ENCODE measurements at places on chromosomes 7 and 10. TPM values are rescaled to one million over a fixed set of nuclear protein-coding genes. Genes with fewer than 3 reads are reported as not detected.

DNA sequence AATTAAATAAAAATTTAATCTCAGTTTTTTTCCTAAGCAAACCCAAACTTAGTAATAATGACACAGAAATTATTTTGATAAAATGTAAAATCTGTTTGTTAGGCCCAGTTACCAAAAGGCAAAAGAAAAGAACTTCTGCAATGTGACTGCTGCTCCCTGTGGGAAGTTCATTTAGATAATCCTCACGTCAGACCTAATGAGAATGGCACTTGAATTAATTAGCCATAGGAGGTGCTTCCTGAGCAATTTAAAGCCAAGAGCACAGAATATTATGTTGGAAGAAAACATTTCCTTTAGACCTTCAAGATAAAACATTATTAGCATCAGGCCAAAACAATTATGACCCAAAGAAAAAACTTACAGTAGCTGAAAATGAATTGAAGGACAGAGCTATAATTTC lies 19.4 kb downstream of the SPAM1 start:
- no peaks in the 10 kb centered on the region for H3K36me3 ChIP-seq
- H3K27me3 ChIP-seq = no peaks in the 10 kb centered on the region
- H3K4me3 ChIP-seq = no peak overlapping the region
- H3K27ac ChIP-seq = no peak overlapping the region

DNA sequence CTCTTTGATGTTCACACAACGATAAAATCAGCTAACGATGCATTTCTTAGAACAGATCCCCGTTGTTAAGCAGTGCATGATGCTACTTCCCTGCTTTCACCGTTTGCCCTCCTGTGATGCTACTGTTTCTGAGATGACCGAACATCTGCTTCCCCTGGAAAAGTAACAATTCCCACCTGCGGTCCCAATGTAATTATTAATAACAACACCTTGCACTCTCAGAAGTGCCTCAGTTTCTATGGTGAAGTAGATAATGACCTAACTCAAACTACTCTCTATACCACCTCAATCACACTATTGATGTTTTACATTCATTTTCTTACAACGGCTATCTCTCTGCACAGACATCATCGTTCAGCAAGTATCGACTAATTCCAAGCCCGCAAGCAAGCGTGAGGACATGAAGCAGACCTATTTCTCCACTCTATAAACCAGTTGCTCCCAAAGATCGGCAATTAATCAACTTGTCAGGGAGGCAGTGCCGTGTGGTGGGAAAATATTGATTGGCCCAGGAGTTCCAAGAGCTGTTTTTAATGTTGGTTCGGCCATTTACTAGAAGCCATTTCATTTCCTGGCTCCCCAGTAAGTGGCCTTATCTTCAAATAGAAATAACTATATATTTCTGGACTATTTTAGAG lies 42.7 kb downstream of the FAM107B start:
- H3K36me3 ChIP-seq = no peaks in the 10 kb centered on the region
- DNase-seq = no peak
- H3K27me3 ChIP-seq = no peaks in the 10 kb centered on the region
- no peak overlapping the region for H3K27ac ChIP-seq
- no peak overlapping the region for H3K4me3 ChIP-seq

GRCh38 chr7:25356534-25357151 lies 128.4 kb upstream of the NPVF start:
- no peaks in the 10 kb centered on the region for H3K4me1 ChIP-seq
- DNase-seq = no peak
- H3K27ac ChIP-seq = no peak overlapping the region
- H3K4me3 ChIP-seq = no peak overlapping the region
- no peaks in the 10 kb centered on the region for H3K36me3 ChIP-seq
- H3K27me3 ChIP-seq = no peaks in the 10 kb centered on the region

- H3K27ac ChIP-seq = no peak overlapping the region
- H3K27me3 ChIP-seq = no peaks in the 10 kb centered on the region
- H3K36me3 ChIP-seq = no peaks in the 10 kb centered on the region
- no peaks in the 10 kb centered on the region for H3K4me1 ChIP-seq
- H3K4me3 ChIP-seq = no peak overlapping the region
Measured at GRCh38 chr10:93266858-93267257, 193.2 kb downstream of the CYP26A1 start.

The GRIFIN gene
- total RNA-seq = not detected

The SLC18A2 gene
- total RNA-seq = not detected

- DNase-seq = no peak
- H3K4me3 ChIP-seq = no peak overlapping the region
- H3K4me1 ChIP-seq = no peaks in the 10 kb centered on the region
- no peaks in the 10 kb centered on the region for H3K36me3 ChIP-seq
- H3K27me3 ChIP-seq = no peaks in the 10 kb centered on the region
- H3K27ac ChIP-seq = peak overlapping the region; percentile 67
Measured at GRCh38 chr7:107958764-107959526, 44.0 kb downstream of the LAMB1 start.

DNA sequence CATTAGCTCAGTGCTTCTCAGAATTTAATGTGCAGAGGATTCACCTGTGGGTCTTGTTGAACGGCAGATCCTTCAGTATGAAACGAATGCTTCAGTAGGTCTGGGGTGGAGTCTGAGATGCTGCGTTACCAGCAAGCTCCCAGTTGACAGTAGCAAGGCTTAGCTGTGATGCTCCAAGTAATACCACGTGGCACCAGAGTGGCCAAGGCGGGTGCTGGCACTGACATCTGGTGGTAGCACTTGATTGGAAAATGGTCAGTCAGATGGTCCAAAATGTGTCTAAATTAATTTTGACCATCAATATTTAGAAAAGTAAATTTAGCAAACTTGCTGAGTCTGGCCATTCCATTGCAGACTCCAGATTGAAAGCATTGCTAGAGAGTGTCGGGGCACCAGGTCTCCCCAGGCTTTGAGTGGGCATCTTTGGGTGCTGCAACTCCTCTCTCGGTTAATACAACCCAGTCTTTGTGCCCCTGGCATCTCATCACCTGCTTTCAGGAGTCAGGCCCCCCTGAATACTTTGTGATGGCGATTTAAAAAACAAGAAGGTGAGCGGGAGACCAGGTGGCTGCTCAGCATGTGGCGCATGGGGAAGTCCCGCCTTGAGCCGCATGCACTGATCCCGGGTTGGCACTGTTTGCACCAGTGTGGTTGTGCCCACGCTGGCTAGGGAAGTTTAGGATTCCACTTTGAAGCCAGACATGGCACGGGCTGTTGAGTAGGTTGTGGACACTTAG lies 130.1 kb downstream of the NT5C2 start:
- no peaks in the 10 kb centered on the region for H3K4me1 ChIP-seq
- no peaks in the 10 kb centered on the region for H3K27me3 ChIP-seq
- no peak for DNase-seq
- H3K4me3 ChIP-seq = no peak overlapping the region

DNA sequence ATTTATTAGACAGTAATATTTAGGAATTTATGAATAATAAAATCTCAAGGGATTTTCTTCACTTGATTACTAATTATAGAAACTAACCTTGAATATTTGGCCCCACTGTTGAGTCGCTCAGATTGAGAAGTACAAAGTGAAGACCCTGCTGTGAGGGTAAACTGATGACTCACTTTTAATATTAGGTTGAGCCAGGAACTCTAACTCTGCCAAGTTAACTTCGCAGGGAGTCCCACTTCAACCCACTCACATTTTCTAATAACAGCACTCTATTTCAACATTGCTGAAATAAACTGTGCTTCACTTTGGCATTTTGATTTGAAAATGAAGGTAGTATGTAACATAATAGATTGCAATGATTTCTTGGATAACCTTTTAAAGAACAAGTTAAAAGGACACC lies 200.7 kb downstream of the POLR1F start:
- no peaks in the 10 kb centered on the region for H3K4me1 ChIP-seq
- no peak overlapping the region for H3K4me3 ChIP-seq
- no peaks in the 10 kb centered on the region for H3K36me3 ChIP-seq
- no peak overlapping the region for H3K27ac ChIP-seq
- no peak for DNase-seq

The CLRN3 gene
- not detected for total RNA-seq

GRCh38 chr10:10007957-10008356 lies 1009.7 kb upstream of the CELF2 start:
- no peaks in the 10 kb centered on the region for H3K4me1 ChIP-seq
- H3K27me3 ChIP-seq = no peaks in the 10 kb centered on the region
- no peak for DNase-seq
- no peak overlapping the region for H3K4me3 ChIP-seq
- H3K36me3 ChIP-seq = no peaks in the 10 kb centered on the region

- H3K4me1 ChIP-seq = no peaks in the 10 kb centered on the region
- H3K4me3 ChIP-seq = no peak overlapping the region
- H3K36me3 ChIP-seq = no peaks in the 10 kb centered on the region
- DNase-seq = no peak
- H3K27me3 ChIP-seq = no peaks in the 10 kb centered on the region
Measured at GRCh38 chr10:128173386-128173785, 47.2 kb upstream of the MKI67 start.

DNA sequence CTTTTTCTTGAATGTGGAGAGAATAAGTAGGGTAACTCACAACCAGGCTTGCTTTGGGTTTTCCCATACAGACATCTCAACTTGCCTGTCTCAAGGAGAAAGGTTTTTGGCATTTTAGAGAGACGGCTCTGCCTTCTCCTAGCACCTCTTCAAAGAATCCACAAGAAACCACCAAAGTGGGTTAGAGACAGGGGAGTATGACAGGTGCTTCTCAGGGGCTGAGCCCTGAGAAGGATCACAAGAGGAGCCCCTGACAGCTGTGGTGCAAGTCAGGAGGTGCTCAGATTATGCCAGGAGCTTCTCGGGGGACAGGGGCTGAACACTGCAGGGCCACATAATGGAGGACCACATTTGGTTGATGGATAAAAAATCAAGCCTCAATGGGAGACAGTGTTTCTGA lies 170.8 kb upstream of the LYZL2 start:
- H3K27ac ChIP-seq = no peak overlapping the region
- peaks cover 18% of the 10 kb centered on the region for H3K4me1 ChIP-seq
- DNase-seq = no peak

Data from heart left ventricle (tissue), 16 donors.